IMR-90 (cell line): ENCODE measurements at places on chromosomes 13 and 19. TPM values are rescaled to one million over a fixed set of nuclear protein-coding genes. Genes with fewer than 3 reads are reported as not detected.
A peak's percentile ranks its signal among the peaks of the same experiment; 100 is the strongest.

GRCh38 chr13:111281751-111282311 lies 38.6 kb upstream of the TEX29 start:
- peak; percentile 85 for DNase-seq

- peak; percentile 85 for DNase-seq
Observed at GRCh38 chr13:109331011-109331433, 455.4 kb downstream of the IRS2 start.

- no peak for DNase-seq
Observed at GRCh38 chr13:44609137-44609536, 33.0 kb upstream of the TSC22D1 start.

- no peak for DNase-seq
Observed at GRCh38 chr19:32872391-32872790, 2.8 kb upstream of the SLC7A9 start.

- no peak for DNase-seq
Observed at GRCh38 chr19:38848299-38849146, 1.3 kb downstream of the HNRNPL start.

DNA sequence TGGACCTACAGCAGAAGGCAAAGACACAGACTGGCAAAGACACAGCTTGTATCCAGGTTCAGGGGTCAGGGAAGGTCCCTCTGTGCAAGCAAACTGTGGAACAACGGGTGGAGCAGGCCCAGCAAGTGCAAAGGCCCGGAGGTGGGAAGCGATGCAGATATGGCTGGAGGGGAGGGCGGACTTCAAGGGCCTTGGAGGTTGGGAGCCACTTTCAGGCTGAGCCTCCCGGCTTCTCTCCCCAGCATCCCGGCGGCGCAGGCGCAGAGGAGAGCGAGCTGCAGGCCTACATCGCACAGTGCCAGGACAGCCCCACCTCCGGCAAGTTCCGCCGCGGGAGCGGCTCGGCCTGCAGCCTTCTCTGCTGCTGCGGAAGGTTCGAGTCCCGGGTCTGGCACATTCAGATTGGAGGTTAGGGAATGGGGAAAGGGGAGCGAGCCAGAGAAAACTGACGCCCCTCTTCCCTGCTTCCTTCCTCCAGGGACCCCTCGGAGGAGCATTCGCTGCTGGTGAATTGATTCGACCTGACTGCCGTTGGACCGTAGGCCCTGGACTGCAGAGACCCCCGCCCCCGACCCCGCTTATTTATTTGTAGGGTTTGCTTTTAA lies 2.1 kb upstream of the PNPLA6 start:
- peak; percentile 28 for DNase-seq

DNA sequence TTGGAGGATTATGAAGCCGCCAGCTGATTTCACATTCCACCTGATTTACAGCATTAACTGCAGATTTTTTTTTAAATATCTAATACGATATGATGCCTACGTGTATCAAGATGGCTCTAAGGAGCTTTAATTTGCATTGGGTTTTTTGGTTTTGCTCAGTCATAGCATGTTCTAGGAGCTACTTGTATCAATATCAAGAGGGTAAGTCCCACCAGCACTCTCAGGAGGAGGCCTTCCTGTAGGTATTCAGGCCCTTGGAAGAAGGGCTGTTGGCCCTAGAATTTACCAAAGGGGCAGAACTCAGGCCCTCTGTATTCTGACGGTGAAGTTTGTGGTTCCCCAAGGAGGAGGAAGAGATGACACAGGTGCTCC lies 97.2 kb upstream of the IPO5 start:
- DNase-seq = no peak

- no peak for DNase-seq
Observed at GRCh38 chr13:71067165-71067815, 799.7 kb downstream of the DACH1 start.

GRCh38 chr13:28297341-28297740 lies 159.0 kb downstream of the PAN3 start:
- DNase-seq = no peak

- peak; percentile 84 for DNase-seq
Observed at GRCh38 chr13:98368019-98368418, 190.9 kb upstream of the RNF113B start.

DNA sequence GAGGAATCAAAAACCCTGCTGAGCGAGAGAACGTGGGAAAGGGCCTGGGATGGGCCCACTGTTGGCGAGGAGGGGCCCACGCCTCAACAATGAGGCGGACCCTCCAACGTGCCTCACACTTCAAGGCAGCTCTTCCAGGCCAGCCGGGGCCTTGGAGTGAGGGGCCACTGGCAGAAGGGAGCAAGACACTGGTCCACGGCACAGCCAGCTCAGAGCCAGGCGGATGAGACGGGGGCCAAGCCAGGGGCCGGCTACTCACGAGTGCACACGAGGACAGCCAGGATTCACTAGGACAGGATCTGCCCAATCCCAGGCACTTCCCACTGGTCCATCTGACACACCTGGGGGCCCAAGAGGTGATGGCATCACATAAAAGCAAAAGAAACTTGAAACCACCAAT lies 20.5 kb downstream of the ELL start:
- no peak for DNase-seq

DNA sequence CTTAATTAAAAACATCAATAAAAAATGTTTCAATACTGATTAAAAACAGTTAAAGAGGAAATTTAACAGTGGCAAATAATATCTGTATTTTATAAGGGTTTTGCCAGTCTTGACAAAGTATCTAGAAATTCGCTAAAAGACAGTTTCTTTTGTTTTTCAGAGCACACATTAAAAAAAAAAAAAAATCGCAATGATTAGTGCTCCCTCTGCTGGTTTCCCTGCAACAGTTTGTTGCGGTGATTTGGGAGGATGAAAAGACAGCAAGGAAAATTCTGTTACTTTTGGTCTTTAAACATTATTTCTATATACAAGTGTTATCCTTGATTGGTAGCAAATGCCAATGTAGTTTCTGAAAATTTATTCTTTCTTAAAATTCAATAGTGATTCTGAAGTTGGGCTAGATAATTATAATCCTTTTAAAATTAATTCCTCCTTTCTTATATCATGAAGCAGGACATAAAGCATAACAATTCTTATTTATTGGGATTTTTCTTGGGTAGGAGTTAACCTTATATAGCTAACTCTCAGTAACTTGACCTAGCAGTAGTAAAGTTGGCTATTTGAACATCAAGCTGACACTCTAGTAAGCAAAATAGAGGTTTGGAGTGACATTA lies 23.1 kb upstream of the SPRY2 start:
- DNase-seq = peak; percentile 49

GRCh38 chr13:70580825-70581224 lies 472.6 kb upstream of the KLHL1 start:
- DNase-seq = no peak

- DNase-seq = peak; percentile 5
Observed at GRCh38 chr19:6417713-6418561, 6.7 kb downstream of the KHSRP start.

GRCh38 chr13:109715902-109716301 lies 70.5 kb downstream of the IRS2 start:
- peak; percentile 5 for DNase-seq

DNA sequence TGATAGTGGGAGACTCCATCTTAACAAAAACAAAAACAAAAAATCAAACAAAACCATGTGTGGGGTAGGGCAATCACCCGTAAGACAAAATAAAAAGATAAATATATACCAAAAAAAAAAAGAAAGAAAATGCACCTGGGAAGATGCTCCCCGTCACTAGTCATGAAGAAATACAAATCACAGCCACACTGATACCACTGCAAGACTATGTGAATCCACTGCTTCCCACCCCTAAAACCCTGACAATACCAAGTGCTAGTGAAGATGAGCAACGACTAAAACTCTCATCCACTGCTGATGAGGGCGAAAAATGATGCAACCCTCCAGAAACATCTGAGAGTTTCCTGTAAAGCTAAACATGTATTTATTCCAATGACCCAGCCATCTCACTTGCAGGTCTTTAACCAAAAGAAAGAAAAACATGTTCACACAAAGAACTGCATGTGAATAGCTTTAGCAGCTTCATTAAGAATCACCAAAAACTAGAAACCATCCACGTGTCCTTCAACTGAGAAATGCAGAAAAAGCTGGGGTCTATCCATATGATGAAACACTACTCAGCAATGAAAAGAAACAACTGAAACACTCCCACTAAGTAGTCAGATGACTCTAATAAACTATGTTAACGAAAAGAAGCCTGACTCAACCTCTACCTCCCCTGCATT lies 31.7 kb downstream of the BRD4 start:
- DNase-seq = peak; percentile 88

- peak; percentile 76 for DNase-seq
Observed at GRCh38 chr19:42176990-42177685, 40.3 kb downstream of the DEDD2 start.

GRCh38 chr19:46815833-46816627 lies 27.6 kb upstream of the SLC1A5 start:
- no peak for DNase-seq

GRCh38 chr13:84927442-84928169 lies 871.6 kb downstream of the SLITRK6 start:
- no peak for DNase-seq

DNA sequence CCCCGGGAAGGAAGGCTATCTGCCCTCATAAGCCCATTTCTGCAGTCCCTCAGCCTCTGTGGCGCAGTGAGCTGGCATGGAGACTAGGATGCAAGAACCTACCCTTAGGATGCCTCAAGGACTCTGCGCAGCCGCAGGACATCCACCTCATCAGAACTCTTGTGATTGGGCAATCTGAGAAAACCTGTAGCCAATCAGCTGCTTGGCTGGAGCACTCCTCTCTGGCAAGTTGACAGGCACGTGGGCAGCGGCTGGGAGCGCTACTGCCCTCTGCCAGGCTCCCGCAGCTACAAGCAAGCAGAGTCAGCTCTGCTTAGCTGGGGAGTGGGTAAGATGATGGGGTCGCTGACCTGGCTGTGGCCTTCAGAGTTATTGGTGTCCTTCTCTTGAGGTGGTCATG lies 1.5 kb upstream of the ECSIT start:
- peak; percentile 78 for DNase-seq

The ZNF865 gene
- under 0.01 TPM in 2 replicates for total RNA-seq

The CCDC8 gene
- 10.2 and 10.3 TPM in 2 replicates for total RNA-seq

The ODAD3 gene
- total RNA-seq = under 0.01 and 0.28 TPM in 2 replicates

The ZNF296 gene
- total RNA-seq = not detected in 2 replicates

The PROZ gene
- total RNA-seq = not detected in 2 replicates

The ZNF726 gene
- total RNA-seq = 1.9 and 2.0 TPM in 2 replicates

The SLC15A1 gene
- not detected in 2 replicates for total RNA-seq

The TUBA3C gene
- not detected in 2 replicates for total RNA-seq
